ENCODE measurements at places on chromosomes 5 and 9.
A peak's percentile ranks its signal among the peaks of the same experiment; 100 is the strongest.

GRCh38 chr9:88090151-88090581 lies 48.1 kb downstream of the SPATA31C2 start:
- H3K36me3 ChIP-seq, result no peaks in the 10 kb centered on the region
- H3K27me3 ChIP-seq, result no peaks in the 10 kb centered on the region
- DNase-seq, result no peak
- H3K27ac ChIP-seq, result no peak overlapping the region

DNA sequence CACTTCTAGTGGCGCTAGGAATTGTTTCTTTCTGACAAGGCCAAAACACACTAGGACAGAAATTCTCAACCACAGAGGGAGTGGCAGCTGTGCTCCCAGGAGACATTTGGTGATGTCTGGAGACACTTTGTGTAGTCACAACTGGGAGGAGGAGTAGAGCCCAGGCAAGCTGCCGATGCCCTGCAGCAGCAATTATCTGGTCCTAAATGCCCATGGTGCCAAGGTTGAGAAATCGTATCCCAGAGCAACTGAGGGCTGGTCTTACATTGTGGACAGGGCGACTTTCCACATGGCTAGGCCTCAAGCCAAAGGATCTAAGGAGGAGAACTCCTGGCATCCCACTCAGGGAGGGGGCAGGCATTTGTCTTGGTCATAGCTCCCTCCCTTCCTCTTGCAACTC lies 259.9 kb downstream of the GADD45G start:
- H3K4me3 ChIP-seq, result no peak overlapping the region
- no peaks in the 10 kb centered on the region for H3K4me1 ChIP-seq
- peaks cover 15% of the 10 kb centered on the region for H3K27me3 ChIP-seq
- no peak overlapping the region for H3K27ac ChIP-seq
- no peaks in the 10 kb centered on the region for H3K36me3 ChIP-seq
- no peak for DNase-seq

GRCh38 chr9:91572044-91572443 lies 148.4 kb upstream of the NFIL3 start:
- H3K27ac ChIP-seq, result no peak overlapping the region
- H3K4me1 ChIP-seq, result no peaks in the 10 kb centered on the region
- H3K27me3 ChIP-seq, result peaks cover 11% of the 10 kb centered on the region
- no peak overlapping the region for H3K4me3 ChIP-seq
- no peak for DNase-seq
- H3K36me3 ChIP-seq, result no peaks in the 10 kb centered on the region

DNA sequence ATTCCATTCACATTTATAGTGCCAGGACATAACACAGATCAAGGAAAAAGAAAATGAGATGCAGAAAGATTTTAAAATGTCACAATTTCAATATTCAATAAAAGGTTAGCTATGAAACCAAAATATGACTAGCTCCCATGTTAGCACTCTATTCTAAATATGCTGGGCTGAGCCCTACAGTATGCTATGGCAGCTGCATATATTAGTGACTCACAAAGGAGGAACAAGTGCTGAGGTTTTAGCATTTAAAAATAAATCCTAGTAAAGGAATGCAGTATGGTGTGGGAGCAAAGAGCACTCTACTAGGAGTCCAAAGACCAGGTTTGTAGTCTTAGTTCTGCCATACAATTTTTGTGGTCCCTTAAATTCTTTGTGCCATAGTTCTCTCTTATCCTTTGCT lies 118.4 kb downstream of the OXCT1 start:
- peak overlapping the region; percentile 19 for H3K27ac ChIP-seq
- DNase-seq, result no peak
- H3K36me3 ChIP-seq, result peaks cover 23% of the 10 kb centered on the region
- H3K27me3 ChIP-seq, result no peaks in the 10 kb centered on the region
- no peak overlapping the region for H3K4me3 ChIP-seq
- peaks cover 12% of the 10 kb centered on the region for H3K4me1 ChIP-seq

GRCh38 chr9:123373946-123374345 lies 17.9 kb downstream of the CRB2 start:
- no peak overlapping the region for H3K4me3 ChIP-seq
- DNase-seq, result no peak
- H3K27ac ChIP-seq, result no peak overlapping the region
- H3K36me3 ChIP-seq, result no peaks in the 10 kb centered on the region

GRCh38 chr5:119417891-119418605 lies 34.2 kb upstream of the HSD17B4 start:
- peaks cover 14% of the 10 kb centered on the region for H3K4me1 ChIP-seq
- peaks cover 3% of the 10 kb centered on the region for H3K27me3 ChIP-seq
- H3K4me3 ChIP-seq, result no peak overlapping the region
- no peak overlapping the region for H3K27ac ChIP-seq
- H3K36me3 ChIP-seq, result no peaks in the 10 kb centered on the region

DNA sequence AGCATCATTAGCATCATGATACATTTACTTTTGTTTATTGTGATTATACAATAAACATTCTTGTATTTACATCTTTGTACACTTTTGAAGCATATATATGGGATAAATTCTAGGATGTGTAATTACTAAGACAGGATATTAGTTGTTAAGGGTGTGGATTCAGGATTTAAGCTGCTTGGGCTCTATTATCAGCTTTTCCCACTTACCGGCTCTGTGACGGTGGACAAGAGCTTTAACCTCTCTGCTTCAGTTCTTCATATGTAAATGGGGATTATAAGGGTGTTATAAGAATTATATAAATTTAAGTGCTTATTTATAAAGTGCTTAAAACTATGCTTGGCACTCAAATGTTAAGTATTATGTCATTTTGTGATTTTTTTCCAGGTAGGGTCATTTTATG lies 131.1 kb downstream of the FER start:
- H3K27ac ChIP-seq, result no peak overlapping the region
- no peaks in the 10 kb centered on the region for H3K36me3 ChIP-seq
- no peak for DNase-seq

GRCh38 chr9:136093346-136093986 lies 1.6 kb downstream of the NACC2 start:
- no peak for DNase-seq
- no peaks in the 10 kb centered on the region for H3K36me3 ChIP-seq
- H3K4me3 ChIP-seq, result peak overlapping the region; percentile 72
- H3K4me1 ChIP-seq, result peaks cover 4% of the 10 kb centered on the region
- H3K27me3 ChIP-seq, result peaks cover 18% of the 10 kb centered on the region
- no peak overlapping the region for H3K27ac ChIP-seq

- peaks cover 75% of the 10 kb centered on the region for H3K4me1 ChIP-seq
- H3K36me3 ChIP-seq, result peaks cover 24% of the 10 kb centered on the region
- no peak for DNase-seq
- peak overlapping the region; percentile 91 for H3K27ac ChIP-seq
- no peaks in the 10 kb centered on the region for H3K27me3 ChIP-seq
These were observed 170.0 kb downstream of the AUH start for GRCh38 chr9:91191411-91192380.

- H3K27ac ChIP-seq, result no peak overlapping the region
- H3K27me3 ChIP-seq, result no peaks in the 10 kb centered on the region
- no peak overlapping the region for H3K4me3 ChIP-seq
- DNase-seq, result no peak
- peaks cover 6% of the 10 kb centered on the region for H3K36me3 ChIP-seq
- peaks cover 2% of the 10 kb centered on the region for H3K4me1 ChIP-seq
These were observed 273.4 kb downstream of the NR3C1 start for GRCh38 chr5:143129910-143130612.

- H3K4me3 ChIP-seq, result no peak overlapping the region
- DNase-seq, result no peak
- no peaks in the 10 kb centered on the region for H3K27me3 ChIP-seq
- no peaks in the 10 kb centered on the region for H3K36me3 ChIP-seq
- no peak overlapping the region for H3K27ac ChIP-seq
These were observed 379.5 kb downstream of the TMEM232 start for GRCh38 chr5:110346893-110347358.

- H3K4me3 ChIP-seq, result no peak overlapping the region
- no peaks in the 10 kb centered on the region for H3K36me3 ChIP-seq
- no peaks in the 10 kb centered on the region for H3K27me3 ChIP-seq
These were observed 166.0 kb upstream of the IRX2 start for GRCh38 chr5:2917524-2917923.

DNA sequence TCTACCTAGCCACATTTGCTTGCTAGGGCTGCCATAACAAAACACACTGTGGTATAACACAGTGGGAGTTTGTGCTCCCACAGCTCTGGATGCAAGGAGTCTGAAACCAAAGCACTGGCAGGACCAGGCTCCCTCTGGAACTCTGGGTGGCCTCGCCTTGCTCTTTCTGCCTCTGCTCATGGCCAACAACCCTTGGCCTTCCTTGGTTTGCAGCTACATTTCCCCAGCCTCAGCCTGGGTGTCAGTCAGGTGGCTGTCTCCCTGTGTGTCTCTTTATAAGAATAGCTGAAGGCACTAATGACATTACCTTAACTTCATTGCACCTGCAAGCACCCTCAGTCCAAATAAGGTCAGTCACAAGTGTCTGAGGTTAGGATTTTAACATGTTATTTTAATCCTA lies 101.0 kb upstream of the IRX2 start:
- no peaks in the 10 kb centered on the region for H3K27me3 ChIP-seq
- no peaks in the 10 kb centered on the region for H3K36me3 ChIP-seq
- DNase-seq, result no peak

GRCh38 chr5:100900796-100901781 lies 2.0 kb downstream of the ST8SIA4 start:
- peaks cover 32% of the 10 kb centered on the region for H3K4me1 ChIP-seq
- H3K27ac ChIP-seq, result peak overlapping the region; percentile 97

- peaks cover 1% of the 10 kb centered on the region for H3K4me1 ChIP-seq
- no peak for DNase-seq
- peaks cover 4% of the 10 kb centered on the region for H3K27me3 ChIP-seq
- H3K36me3 ChIP-seq, result no peaks in the 10 kb centered on the region
- H3K27ac ChIP-seq, result no peak overlapping the region
These were observed 25.6 kb downstream of the TGFBI start for GRCh38 chr5:136054142-136055019.

- H3K27ac ChIP-seq, result no peak overlapping the region
- DNase-seq, result no peak
- no peaks in the 10 kb centered on the region for H3K36me3 ChIP-seq
- no peaks in the 10 kb centered on the region for H3K4me1 ChIP-seq
- H3K4me3 ChIP-seq, result no peak overlapping the region
- no peaks in the 10 kb centered on the region for H3K27me3 ChIP-seq
These were observed 732.0 kb downstream of the CDH18 start for GRCh38 chr5:19256036-19256435.

GRCh38 chr5:155960177-155960576 lies 366.8 kb upstream of the SGCD start:
- peaks cover 2% of the 10 kb centered on the region for H3K27me3 ChIP-seq
- H3K4me1 ChIP-seq, result no peaks in the 10 kb centered on the region
- no peaks in the 10 kb centered on the region for H3K36me3 ChIP-seq
- DNase-seq, result no peak
- no peak overlapping the region for H3K27ac ChIP-seq

- no peak overlapping the region for H3K27ac ChIP-seq
- peaks cover 6% of the 10 kb centered on the region for H3K27me3 ChIP-seq
- DNase-seq, result no peak
- no peak overlapping the region for H3K4me3 ChIP-seq
These were observed 482.6 kb downstream of the DMAC1 start for GRCh38 chr9:7316967-7317366.

DNA sequence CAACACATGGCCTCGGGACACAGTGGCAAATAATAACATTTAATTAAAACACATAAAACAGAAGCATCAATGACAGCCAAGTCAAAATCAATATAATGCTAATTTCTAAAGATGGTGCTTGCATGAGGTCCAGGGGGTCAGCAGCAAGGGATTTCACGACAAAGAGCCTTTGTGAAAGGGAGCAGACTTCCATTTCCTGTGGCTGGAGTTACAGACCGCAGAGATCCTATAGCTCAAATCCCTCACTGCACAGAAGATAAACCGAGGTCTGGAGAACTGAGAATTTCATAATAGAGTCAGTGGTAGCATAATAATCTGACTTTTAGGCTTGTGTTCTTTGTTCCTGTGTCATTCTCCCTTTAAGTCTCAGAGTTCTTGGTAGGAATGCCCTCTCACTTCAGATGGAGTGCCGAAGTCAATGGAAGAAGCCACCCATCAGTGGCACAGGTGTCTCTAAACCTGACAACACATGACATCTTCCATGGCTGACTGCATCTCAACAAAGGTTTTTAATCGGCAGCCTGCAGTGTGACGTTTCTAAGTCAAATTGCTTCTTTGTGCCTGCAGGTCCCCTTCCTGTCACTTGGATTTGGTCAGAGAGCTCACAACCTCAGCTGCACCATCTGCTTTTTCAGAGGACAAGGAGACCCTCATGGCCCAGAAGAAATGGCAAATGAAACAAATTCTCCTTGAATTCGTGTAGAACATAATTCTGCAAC lies 67.4 kb downstream of the CARTPT start:
- peaks cover 8% of the 10 kb centered on the region for H3K4me1 ChIP-seq
- DNase-seq, result no peak
- no peaks in the 10 kb centered on the region for H3K36me3 ChIP-seq
- peaks cover 2% of the 10 kb centered on the region for H3K27me3 ChIP-seq
- no peak overlapping the region for H3K27ac ChIP-seq

DNA sequence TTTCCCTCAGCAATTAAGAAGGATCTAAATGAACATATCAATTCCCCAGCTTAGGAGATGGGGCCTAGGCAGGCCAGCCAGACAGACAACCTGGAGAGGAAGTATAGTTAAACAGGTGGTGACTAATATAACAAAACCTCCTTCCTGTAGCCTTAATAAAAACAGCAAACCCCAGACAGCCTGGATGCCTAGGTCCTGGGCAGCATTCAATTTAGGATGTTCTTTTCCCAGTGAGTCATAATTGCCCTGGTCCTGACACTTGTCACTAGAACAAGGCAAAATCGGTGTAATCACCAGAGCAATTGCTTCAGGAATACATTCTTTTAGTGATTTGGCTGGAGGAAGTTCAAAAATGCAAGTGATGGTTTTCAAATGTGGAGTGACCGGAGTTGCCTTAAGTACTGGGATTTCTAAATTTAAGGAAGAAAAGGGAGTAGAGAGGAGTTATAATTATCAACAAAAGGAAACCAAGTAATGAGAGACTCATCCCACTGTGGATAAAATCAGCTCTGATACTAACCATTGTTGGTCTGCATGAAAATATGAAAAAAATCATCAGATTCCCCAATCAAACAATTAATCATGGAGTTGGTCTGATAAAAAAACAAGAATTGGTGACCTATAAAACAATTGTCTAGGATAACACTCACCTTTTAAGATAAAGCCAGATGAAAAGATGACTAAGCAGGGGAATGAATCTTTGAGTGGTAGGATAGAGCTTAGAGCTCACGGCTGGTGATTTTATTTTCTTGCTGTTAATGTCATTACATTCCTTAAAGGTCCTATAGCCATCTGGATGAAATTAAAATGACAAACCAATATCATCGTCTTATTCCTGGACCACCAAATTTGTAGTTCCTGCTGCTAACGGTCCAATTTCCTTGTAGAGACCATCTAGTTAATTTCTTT lies 39.0 kb upstream of the TARS1 start:
- no peaks in the 10 kb centered on the region for H3K4me1 ChIP-seq
- no peak overlapping the region for H3K27ac ChIP-seq
- H3K27me3 ChIP-seq, result no peaks in the 10 kb centered on the region
- H3K4me3 ChIP-seq, result no peak overlapping the region

DNA sequence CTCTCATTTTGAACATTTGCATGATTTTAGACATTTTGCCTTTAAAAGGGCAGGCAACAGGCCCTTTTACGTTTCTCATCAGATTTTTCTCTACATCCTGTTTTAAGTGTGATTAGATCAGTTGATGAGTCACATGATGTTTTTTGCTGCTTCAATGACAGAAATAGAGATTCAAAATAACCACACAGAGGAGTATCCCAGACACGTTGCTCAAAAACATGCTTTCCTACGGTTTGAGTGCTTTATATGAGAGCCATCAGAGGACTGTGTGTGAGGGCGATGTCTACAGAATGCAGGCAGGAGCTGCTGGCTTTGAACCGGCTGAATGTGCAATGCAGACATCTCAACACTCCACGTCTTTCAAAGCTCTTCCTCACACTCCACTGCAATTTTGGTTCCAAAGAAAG lies 42.1 kb downstream of the OTULIN start:
- peaks cover 73% of the 10 kb centered on the region for H3K4me1 ChIP-seq
- H3K27ac ChIP-seq, result peak overlapping the region; percentile 100
- peaks cover 92% of the 10 kb centered on the region for H3K36me3 ChIP-seq
- H3K27me3 ChIP-seq, result no peaks in the 10 kb centered on the region

All from T-helper 2 cell treated with Interferon-gamma antibody and Interleukin-4, amounts not matched to agents 5 μg/mL and 100 μg/mL, for 36 hours (primary cell).